Osteoblast (primary cell): ENCODE measurements at places on chromosomes 13 and 19. TPM values are rescaled to one million over a fixed set of nuclear protein-coding genes. Genes with fewer than 3 reads are reported as not detected.

Gene GPR180
- 8.7 and 9.4 TPM in 2 replicates for total RNA-seq

Gene HIPK4
- 0.29 and 0.36 TPM in 2 replicates for total RNA-seq

Gene ZNF416
- 4.3 and 6.2 TPM in 2 replicates for total RNA-seq

Gene DEDD2
- total RNA-seq, result 19.9 and 26.2 TPM in 2 replicates

Gene SYT5
- total RNA-seq, result not detected in 2 replicates

Gene CACNG6
- total RNA-seq, result 0.36 TPM in 1 of 2 replicates, not detected in the other

Gene ZNF260
- total RNA-seq, result 15.6 and 35.4 TPM in 2 replicates

Gene C13orf42
- total RNA-seq, result not detected in 2 replicates
